AG20443 (cell line): ENCODE measurements at places on chromosomes 2 and 18.

DNA sequence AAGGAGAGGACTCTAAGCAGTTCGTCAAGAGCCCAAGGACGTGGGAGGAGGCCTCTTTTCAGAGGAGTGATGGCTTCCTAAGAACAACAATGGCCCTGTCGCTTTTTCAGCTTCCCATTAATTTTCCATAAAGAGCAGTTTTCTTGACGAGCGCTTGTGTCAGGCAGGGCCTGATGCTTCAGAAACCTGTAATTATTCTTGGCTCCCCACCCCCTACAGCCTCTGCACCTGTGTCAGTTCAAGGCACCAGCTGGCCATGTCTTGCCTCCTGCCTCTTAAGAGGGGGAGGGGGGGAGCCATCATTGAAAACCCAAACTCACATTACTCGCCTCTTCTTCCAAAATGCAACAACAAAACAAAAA lies 32.3 kb downstream of the KLF7 start:
- no peak for DNase-seq

- DNase-seq: no peak
Measured at GRCh38 chr2:226114436-226114835, 685.2 kb downstream of the IRS1 start.

GRCh38 chr2:174635015-174635593 lies 37.5 kb upstream of the WIPF1 start:
- no peak for DNase-seq

GRCh38 chr2:231412618-231412963 lies 17.1 kb downstream of the B3GNT7 start:
- no peak for DNase-seq

DNA sequence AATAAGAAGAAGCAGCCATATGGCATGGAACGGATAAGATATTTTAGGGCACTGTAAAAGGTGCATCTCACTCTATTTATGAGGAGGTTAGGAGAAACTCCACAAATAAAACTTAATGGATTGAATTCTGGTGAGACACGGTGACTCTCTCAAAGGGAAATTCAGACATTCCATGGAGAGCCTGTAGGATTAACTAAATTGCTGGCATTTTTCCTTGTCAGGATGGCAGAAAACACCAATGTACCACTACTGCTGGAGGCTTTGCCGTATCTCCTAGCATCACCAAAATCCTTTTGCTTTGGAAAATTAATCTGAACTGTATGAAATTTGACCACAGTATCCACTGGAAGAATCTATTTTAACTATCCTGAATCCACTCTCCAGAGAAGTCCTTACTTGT lies 79.3 kb downstream of the RBM43 start:
- no peak for DNase-seq

GRCh38 chr18:34467058-34467457 lies 242.3 kb upstream of the NOL4 start:
- DNase-seq: no peak

DNA sequence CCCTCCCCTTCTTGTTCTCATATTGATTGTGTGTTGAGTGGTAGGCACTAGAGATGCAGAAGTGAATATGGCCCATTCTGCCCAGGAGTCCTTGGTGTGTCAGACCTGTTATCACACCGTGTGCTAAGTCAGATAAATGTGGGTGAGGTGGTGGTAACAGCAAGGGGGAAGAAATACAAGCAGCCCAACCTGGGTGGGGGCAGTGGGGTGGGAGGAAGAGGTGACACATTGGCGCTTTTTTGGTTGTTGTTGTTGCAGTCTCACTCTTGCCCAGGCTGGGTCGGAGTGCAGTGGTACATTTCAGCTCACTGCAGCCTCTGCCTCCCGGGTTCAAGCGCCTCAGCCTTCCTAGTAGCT lies 12.8 kb downstream of the B3GNT2 start:
- DNase-seq: no peak
